ENCODE measurements at places on chromosomes 13 and 19.

DNA sequence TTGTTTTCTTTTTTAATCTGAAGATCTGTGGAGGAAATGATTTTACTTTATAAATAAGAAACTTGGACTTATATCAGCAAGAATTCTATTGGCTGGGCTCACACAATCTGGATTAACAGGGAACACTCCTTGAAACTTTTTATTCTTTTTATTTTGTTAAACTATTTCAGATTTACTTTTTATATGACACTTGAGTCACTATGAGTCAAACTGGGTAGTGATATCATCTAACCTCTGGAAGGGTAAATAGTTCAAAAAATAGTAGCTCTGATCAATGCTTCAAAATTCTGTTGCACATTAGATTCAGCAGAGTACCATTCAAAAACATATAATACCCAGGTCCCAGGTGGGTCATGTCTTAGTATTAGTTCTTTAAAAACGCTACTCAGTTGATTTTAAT lies 55.1 kb upstream of the NBEA start:
- no peak for DNase-seq

GRCh38 chr19:10334588-10335351 lies 1.4 kb upstream of the RAVER1 start:
- no peak for DNase-seq

DNA sequence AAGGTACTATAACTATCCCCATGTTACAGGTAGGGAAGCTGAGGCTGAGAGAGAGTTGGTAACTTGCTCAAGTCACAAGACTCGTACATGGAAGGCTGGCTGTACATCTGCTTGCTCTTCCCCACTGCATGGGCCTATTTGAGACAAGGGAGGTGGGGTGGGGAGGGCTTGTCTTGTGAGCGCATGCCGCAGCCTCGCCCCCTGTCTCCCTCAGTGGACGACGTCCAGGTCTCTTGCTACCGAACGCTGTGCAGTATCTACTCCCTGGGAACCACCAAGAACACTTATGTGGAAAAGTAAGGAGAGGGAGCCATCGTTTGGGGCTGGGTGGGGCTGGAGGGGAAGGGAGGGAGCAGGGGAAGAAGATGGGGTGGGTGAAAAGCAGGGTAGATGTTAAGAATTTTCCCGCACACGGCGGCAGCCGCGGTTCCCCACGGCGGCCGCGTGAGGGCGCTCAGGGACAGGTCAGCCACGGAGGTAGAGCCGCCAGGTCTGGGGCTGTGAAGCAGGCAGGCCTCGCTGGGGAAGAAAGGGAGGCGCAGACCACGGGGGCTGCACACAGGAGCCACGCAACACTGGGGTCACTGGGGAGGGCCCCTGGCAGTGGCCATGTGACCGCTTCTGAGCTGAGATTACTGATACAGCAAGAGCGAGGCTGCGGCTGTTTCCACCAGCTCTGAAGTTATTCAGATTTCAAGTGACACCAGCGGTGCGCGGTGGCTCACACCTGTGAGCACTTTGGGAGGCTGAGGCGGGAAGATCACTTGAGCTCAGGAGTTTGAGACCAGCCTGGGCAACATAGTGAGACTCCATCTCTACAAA lies 81.5 kb downstream of the RYR1 start:
- peak; percentile 62 for DNase-seq

GRCh38 chr13:88643233-88643632 lies 972.1 kb downstream of the SLITRK5 start:
- no peak for DNase-seq

DNA sequence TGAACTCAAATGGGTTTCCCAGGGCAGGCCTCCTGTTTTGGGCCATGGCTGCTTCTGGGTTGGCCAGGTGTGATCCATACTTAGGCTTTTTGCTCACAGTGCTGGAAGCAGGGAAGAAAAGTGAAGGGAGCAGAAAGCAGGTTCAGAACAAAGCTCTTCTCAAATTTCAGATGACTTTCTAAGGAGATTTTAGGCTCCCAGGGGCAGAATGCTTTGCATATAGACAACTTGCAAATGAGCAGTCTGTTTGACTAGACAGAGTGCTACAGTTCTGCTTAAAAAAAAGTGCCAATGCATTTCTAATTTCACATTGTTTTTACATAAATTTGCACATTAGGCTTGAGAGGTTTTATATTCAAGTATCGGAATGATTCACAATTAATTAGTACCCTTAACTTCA lies 2.6 kb upstream of the SLC10A2 start:
- no peak for DNase-seq

GRCh38 chr19:1131718-1132551 lies 28.1 kb downstream of the GPX4 start:
- peak; percentile 73 for DNase-seq

GRCh38 chr19:50909240-50910070 lies 1.7 kb downstream of the KLK4 start:
- no peak for DNase-seq

- no peak for DNase-seq
These were observed 32.4 kb downstream of the GPR42 start for GRCh38 chr19:35403116-35403760.

DNA sequence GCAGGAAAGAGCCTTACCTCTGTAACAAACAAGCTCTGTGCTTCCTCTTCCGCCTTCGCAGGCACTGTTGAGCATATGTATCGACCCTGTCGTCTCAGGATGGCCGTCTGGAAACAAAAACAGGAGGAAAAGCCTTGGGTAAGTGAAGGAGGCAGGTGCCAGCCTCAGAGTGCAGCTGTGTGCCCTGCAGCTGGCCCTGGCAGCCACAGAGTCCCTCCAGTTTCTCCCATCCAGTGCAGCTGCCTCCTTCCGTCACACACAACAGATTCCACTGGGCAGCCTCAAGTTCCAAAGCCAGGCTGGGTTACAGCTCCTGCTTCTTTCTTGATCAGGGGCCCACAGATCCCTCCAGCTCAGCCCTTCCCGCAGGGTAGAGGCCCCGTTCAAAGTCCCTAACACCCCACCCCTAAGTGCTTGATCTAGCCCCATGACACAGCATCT lies 47.7 kb downstream of the DOCK9 start:
- DNase-seq, result no peak

DNA sequence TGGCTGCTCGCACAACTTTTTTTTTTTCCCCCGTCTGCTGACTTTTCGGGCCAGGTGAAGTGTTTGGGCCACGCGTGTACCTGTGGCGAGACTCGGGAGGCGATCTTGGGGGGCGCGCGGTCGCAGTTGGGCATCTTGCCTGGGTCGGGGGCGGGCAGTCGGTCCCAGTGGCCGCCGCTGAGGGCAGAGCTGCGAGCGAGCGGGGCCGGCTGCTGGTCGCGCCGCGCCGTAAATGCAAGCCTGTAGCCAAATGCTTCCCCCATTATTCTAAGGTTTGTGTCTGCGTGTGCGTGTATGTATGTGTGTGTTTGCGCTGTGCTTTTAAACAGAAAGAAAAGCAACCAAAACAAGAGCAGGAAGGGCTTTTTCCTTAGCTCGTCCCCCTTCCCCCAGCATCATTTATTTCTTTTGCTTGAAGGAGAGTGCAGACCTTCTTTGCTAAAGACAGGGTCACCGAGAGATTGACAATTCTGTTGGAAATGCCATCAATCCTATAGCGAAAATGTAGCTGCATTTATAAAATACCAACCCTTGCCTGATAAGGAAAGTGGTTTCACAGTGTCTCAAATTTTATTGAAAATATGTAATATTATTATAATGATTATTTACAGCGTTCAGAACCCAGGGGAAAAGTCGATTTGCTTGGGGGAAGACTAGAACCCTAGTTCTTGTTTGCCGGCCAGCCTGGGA lies 143.2 kb upstream of the ZNF536 start:
- no peak for DNase-seq

DNA sequence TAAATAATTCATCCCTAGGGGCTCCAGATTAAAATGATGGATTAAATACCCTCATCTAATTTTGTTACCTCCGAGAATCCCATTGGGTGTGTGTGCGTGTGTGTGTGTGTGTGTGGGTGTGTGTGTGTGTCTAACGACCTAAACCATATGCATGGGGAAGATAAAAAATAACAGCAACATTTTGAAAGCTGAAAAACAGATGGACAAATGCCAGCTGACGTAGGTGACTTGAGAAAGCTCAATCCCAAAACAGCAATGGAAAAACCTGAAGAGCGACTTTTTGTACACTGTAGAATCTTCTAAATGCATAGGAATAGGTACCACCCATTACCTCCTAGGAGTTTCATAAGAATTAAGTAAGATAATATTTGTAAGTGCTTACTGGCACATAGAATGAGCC lies 8.7 kb upstream of the RPL21 start:
- DNase-seq, result no peak

GRCh38 chr13:112233256-112233655 lies 142.9 kb upstream of the SPACA7 start:
- no peak for DNase-seq

DNA sequence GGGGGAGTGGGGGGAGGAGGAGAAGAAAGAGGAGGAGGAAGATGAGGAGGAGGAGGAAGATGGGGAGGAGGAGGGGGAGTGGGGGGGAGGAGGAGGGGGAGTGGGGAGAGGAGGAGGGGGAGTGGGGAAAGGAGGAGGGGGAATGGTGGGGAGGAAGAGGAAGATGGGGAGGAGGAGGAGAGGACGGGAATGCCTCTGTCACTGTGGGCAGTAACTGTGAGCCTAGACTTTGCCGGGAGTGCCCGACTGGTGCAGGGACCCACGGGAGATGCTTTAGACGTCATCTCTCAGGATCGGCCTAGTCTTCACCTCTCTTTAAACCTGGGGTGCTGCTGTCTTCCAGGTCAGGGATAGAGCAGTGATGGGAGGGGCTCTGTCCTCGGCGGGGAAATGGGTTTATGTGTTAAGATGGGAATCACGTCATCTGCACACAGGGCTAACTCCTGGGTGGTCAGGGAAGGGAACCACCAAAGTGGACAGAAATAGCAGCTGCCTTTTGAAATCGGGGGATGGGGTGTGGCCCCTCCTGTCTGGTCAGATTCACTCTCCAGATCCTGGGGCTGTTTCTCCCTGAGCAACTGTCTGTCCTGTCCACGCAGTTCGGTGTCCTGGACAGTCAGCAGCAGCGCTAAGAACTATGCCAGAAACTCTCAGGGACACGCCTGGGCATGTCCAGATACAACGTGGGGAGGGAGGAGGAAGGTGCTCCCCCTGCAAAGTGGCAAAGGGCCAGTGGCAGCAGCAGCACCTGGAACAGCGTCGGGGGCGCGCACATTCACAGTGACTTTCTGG lies 26.9 kb downstream of the GAS6 start:
- DNase-seq, result no peak

- DNase-seq, result no peak
These were observed 75.1 kb downstream of the COL4A2 start for GRCh38 chr13:110382229-110382628.

- DNase-seq, result no peak
These were observed 11.4 kb downstream of the ZNF541 start for GRCh38 chr19:47561440-47562057.

- DNase-seq, result no peak
These were observed 87.1 kb upstream of the STK24 start for GRCh38 chr13:98664047-98664446.

GRCh38 chr13:98543378-98544103 lies 33.4 kb downstream of the STK24 start:
- DNase-seq, result no peak

GRCh38 chr13:36190771-36191170 lies 23.6 kb downstream of the SOHLH2 start:
- DNase-seq, result no peak

GRCh38 chr19:1601613-1602064 lies 3.6 kb downstream of the UQCR11 start:
- DNase-seq, result no peak

GRCh38 chr19:56266051-56266450 lies 6.5 kb upstream of the EDDM13 start:
- DNase-seq, result no peak
